ENCODE measurements at places on chromosomes 11 and 22.

DNA sequence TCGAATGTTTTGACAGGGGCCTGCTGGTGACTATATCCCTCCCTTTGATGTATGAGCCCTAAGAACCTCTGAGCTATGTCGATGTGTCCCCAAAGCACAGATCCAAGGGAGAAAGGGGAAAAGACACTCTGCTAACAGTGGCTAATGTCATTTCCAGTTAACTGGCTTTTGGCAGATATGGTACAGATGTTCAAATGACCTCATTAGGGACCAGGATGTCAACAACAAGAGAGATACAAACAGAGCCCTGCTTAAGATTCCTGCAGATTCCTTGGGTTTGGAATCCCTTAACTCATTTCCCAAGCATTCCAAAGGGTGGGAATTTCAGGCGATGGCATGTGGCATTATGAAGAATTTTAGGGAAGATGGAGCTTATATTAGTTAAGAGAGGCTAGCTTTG is 517.3 kb downstream of the SOX6 start:
- no peak for DNase-seq

- no peak for DNase-seq
Observed at GRCh38 chr11:121643479-121644186, 190.9 kb upstream of the SORL1-AS1 start.

DNA sequence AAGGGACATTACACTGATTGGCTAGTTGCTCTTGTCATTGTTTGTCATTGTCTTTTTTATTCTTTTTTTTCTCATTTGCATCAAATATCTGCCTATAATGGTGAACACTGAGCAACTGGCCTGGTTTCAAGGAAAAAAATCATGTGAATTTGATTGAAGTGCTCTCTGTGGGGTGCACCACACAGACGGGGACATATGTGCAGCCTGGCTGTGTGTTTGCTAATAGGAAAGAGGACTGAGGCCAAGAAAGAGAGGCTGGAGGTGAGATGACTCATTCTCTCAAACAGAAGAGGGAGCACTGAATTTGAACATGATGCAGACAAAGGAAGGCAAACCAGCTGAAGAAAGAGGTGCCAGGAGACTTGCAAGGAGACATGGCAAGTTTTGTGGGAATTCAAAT is 684.9 kb upstream of the CCDC90B start:
- DNase-seq, result no peak

DNA sequence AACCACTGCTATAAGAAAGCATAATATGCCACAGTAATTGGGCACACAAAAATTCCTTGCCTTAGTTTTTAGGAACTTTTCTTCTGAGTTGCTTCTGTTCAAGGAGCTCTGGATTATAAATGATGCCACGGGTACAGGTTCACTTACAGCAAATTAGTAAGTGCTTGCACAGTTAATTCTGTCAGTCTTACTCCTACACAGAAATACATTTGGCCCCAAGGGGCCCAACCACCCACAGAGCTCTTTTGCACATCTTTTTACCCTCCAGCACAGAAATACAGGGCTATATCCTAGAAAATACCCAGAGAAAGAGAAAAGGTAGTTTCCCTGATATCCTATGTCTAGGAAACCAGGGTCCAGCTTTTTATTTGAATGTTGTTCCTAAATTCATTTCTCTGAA is 86.6 kb upstream of the CHRM4 start:
- DNase-seq, result no peak

- DNase-seq, result no peak
Observed at GRCh38 chr11:133204158-133204557, 328.1 kb downstream of the OPCML start.

- DNase-seq, result no peak
Observed at GRCh38 chr11:92789761-92790160, 179.7 kb upstream of the MTNR1B start.

GRCh38 chr11:96113193-96113681 is 189.3 kb upstream of the MTMR2 start:
- DNase-seq, result no peak

GRCh38 chr11:93480756-93481155 is 62.4 kb downstream of the SMCO4 start:
- no peak for DNase-seq

- no peak for DNase-seq
Observed at GRCh38 chr22:19988965-19989724, 27.5 kb downstream of the ARVCF start.

GRCh38 chr11:45646275-45646927 is 19.0 kb downstream of the CHST1 start:
- DNase-seq, result no peak

- no peak for DNase-seq
Observed at GRCh38 chr22:27311698-27312550, 489.6 kb downstream of the MN1 start.

GRCh38 chr11:92131289-92131865 is 93.2 kb upstream of the FAT3 start:
- no peak for DNase-seq

GRCh38 chr11:117281159-117281558 is 10.0 kb upstream of the BACE1-AS start:
- DNase-seq, result no peak

GRCh38 chr11:3840004-3840869 is 522 bp downstream of the RHOG start:
- DNase-seq, result peak; percentile 58

- DNase-seq, result no peak
Observed at GRCh38 chr11:81897639-81898038, 836.0 kb downstream of the FAM181B start.

DNA sequence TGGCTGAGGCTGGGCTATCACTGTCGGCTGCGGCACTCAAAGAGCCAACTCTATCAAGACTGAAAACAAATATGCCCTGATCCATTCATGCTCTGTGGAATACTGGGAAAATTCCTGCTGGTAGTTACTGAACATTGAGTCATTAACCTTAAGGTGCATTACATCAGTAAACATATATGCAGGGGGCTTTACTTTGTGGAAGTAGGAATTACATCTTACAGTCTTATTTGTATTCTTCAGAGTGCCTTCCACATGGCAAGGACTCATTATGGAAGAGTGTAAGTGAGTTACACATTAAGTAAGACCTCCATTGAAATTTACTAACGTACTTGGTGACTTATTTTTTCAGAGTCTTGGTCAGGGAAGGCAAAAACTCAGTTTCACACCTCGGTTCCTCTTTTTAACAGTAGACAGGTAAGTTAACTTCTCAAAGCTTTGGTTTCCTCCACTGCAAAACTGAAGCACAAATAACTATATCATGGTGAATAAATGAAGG is 4.5 kb downstream of the OR5B21 start:
- no peak for DNase-seq

- no peak for DNase-seq
Observed at GRCh38 chr11:83957038-83957900, 671.1 kb upstream of the CCDC90B start.

- DNase-seq, result no peak
Observed at GRCh38 chr11:130473795-130474377, 25.4 kb downstream of the ADAMTS15 start.

DNA sequence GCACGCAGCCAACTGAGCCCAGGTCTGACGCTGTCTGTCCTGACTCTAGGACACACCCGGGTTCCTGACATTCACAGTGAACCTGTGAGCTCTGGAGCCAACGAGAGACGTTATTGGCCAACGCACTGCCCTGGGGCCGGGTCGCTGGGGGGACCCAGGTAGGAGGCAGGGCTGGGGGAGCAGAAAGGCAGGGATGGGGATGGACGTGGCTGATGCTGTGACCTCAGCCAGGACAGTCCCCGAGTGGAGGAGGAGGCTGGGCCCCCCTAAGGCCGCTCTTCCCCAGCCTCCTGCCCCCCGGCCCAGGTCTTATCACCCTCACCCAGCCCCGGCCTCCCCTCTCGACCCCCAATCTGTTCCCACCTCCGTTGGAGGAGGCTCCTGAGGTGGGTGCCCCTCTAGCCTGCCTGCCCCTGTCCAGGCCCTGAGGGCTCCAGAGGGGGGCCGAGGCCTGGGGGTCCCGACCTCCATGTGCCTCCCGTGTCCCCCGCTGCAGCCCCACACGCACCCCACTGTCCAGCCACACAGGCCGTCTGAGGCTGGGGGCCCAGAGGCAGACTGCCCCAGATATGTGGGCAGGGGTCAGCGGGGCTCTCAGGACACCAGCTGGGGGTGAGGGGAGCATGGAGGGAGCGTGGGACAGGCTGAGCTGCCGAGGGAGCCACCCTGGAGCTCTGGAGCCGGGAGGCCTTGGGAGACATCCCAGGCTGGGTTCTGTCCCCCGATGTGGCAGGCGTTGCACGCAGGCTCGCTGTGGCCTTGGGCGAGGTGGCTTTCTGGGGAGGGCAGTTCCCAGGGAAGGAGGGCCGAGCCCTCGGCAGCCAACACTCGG is 29.2 kb upstream of the MUC5AC start:
- DNase-seq, result peak; percentile 41

DNA sequence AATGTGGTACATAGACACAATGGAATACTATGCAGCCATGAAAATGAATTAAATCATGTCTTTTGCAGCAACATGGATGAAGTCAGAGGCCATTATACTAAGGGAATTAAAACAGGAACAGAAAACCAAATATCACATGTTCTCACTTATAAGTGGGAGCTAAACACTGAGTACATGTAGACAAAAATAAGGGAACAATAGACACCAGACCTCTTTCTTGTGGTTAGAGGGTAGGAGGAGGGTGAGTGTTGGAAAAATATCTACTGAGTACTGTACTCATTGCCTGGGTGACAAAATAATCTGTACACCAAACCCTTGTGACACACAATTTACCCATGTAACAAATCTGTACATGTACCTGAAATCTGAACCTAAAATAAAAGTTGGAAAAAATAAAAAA is 59.1 kb upstream of the ANO5 start:
- DNase-seq, result no peak

- DNase-seq, result no peak
Observed at GRCh38 chr11:133072858-133073582, 459.3 kb downstream of the OPCML start.

GRCh38 chr11:105274631-105275030 is 135.1 kb upstream of the CARD18 start:
- no peak for DNase-seq

DNA sequence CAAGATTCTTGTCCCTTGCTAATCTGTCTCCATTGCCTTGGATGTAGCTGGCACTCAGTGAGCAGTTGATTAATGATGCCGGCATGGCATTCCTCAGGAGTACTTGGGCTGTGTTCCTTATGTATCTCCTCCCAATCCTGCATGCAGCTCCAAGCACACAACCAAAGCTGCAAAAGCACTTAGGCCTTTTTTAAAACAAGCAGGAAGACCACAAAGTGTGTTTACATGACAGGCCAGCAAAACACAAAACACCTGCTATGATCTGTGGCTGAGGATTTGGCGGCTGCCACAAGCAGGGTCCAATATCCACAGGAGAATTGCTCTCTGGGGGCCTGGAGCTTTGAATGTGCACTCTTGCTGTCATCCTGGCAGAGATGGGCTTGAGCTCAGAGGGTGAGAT is 8.9 kb downstream of the ABTB2 start:
- DNase-seq, result no peak

- DNase-seq, result no peak
Observed at GRCh38 chr11:35304386-35304775, 115.0 kb downstream of the SLC1A2 start.

DNA sequence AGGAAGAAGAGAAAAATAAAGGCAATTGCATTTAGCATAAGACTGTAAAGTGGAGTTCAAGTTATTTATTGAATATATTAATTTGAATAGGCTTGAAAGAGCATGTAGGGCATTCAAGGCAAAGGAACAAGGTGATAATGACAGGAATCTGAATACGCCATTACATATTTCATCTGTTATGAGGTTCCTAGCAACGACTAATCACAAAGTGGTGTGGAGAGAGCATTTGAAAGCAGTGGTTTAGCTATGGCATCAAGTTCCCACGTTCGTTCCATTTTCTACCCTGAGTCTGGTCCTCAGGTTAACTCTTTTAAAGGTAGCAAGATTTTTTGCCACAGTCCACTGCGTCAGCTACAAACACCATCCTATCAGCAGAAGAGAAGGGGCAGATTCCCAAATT is 59.4 kb downstream of the CNTN5 start:
- DNase-seq, result no peak

GRCh38 chr11:69702239-69702691 is 1.6 kb downstream of the FGF19 start:
- peak; percentile 73 for DNase-seq

- DNase-seq, result no peak
Observed at GRCh38 chr11:44775366-44775984, 48.7 kb downstream of the TSPAN18 start.

GRCh38 chr11:13776134-13776815 is 107.8 kb downstream of the FAR1 start:
- DNase-seq, result no peak

GRCh38 chr11:72041364-72042063 is 38.8 kb downstream of the NUMA1 start:
- peak; percentile 85 for DNase-seq

GRCh38 chr11:73003088-73003487 is 139.0 kb downstream of the FCHSD2 start:
- DNase-seq, result no peak

DNA sequence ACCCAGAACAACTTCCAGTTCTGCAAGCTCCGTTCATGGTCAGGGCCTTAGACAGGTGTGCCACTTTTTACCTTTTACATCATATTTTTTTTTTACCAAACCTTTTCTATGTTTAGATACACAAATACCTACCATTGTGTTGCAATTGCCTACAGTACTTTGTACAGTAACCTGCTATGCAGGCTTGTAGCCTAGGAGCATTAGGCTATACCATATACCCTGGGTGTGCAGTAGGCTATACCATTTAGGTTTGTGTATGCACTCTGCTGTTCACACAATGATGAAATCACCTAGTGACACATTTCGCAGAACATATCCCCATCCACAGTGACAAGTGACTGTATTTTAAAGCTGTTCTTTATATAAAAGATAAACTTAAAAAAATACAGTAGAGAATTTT is 29.6 kb downstream of the APIP start:
- DNase-seq, result no peak

- no peak for DNase-seq
Observed at GRCh38 chr11:102806296-102806695, 8.3 kb upstream of the MMP1 start.

DNA sequence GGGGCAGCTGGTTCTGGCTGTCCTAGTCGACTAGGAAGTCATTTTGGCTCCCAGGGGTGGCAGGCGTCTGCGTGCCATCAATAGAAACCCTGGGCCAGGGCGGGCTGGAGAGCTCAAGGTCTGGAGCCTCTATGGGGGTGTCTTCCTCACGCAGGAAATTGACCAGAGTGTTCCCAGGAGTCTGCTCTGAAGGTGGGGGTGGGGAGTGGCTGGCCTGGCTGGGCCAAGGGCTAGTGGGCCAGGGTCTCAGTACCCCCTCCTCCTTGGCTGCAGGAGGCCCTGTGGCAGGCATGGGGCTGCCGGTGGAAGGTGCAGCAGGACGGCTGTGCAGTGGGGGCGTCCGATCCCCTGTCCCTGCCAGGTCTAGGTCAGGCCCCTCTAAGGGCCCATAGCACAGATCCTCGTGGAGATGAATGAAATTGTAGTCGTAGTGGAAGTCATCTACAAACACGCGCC is 64.6 kb downstream of the ARFGAP3 start:
- peak; percentile 54 for DNase-seq

All from aorta (tissue), 5 donors.